ENCODE measurements at places on chromosomes 12 and 14.

DNA sequence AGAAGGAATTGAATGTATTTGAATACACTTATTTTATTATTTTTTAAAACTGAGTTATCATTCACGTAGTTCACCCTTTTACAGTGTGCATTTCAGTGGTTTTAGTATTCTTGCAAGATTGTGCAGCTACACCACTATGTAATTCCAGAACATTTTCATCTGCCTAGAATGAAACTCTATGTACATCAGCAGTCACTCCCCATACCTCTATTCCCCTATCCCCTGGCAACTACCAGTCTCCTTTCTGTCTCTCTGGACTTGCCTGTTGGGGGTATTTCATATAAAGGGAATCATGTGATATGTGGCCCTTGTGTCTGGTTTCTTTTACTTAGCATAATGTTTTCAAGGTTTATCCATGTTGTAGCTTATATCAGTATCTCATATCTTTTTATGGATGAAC lies 96.8 kb downstream of the BORCS5 start:
- DNase-seq, result no peak

- DNase-seq, result no peak
Measured at GRCh38 chr12:126355346-126355745, 1290.1 kb downstream of the AACS start.

DNA sequence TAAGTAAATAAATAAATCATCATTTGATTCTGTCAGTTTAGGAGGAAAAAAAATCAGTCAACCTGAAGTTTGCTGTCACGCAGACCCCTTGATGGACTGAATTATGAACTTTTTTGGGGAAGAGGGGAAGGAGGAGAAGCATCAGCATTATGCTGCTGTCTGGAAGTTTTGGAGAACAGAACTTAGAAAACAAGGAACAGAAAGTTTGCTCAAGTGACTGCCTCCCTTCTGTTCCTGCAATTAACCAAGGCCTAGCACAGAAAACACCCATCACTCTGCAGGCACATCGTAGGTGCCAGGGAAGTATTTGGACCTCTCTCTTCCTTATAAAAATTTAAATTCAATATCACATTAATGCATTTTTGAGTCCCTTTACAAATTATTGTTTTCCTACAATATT lies 283.8 kb downstream of the VRK1 start:
- no peak for DNase-seq

DNA sequence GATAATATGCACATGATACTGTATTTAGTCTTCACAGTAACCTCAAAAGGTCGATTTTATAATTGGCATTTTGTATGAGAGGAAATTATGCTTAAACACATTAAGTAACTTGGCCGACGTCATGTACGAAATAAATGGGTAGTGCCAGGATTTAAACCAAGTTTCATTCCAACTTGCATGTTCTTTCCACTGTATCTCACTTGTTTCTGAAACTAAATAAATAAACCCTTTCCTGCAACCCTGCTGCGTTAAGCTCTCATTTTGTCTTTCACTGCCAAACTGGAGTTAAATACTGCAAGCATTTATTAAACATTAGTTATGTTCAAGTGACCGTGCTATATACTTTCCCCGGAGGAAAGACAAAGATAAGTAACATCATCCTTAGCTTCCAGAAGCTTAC lies 293.9 kb upstream of the PRKD1 start:
- DNase-seq, result no peak

DNA sequence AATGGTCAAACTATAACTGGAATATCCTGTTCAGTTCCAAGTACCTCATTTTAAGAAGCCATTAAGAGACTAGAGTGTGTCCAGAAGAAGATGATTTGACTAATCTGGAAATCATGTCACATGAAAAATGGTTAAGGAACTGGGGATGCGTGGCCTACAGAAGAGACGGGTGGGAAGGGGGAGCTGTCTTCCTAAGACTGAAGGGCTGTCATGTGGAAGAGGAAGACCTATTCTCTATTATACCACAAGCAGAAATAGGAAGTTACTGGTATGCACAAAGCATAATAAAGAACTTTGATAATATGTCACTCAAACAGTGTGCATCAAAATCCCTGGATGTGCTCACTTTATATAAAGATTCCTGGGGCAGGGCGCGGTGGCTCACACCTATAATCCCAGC lies 50.3 kb downstream of the HECTD4 start:
- no peak for DNase-seq

DNA sequence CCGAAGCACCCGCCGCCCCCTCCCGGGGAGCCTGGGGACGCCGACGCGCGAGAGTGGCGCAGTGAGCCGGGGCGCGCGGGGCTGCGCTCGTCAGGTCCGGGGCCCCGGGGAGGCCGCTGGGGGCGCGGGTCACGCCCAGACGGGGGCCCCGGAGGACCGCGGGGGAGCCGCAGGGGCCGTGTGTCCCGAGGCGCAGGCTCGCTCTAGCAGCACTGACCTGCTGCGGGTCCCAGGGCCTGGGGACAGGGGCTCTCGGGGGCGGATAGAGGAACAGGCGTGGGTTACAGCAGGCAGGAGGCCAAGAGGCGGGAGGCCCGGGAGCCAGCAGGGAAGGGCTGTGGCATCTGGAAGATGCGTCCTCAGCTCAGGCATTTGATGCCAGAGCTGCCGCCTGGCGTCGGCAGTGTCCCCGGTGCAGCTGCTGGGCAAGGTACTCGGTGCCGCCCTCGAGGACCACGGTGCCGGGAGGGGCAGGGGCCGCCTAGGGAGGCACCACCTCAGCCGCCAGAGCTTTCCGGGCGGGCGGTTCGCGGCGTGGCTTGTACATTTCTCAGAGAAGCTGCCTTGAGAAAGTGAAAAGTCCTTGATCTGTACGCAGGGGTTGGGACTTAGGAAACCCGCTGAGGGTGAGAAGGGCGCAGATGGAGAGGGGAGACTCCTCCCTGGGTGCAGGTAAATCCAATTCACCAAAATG lies 1.2 kb downstream of the WNT5B start:
- no peak for DNase-seq
